ENCODE measurements at places on chromosomes 13 and 19.
A peak's percentile ranks its signal among the peaks of the same experiment; 100 is the strongest.

DNA sequence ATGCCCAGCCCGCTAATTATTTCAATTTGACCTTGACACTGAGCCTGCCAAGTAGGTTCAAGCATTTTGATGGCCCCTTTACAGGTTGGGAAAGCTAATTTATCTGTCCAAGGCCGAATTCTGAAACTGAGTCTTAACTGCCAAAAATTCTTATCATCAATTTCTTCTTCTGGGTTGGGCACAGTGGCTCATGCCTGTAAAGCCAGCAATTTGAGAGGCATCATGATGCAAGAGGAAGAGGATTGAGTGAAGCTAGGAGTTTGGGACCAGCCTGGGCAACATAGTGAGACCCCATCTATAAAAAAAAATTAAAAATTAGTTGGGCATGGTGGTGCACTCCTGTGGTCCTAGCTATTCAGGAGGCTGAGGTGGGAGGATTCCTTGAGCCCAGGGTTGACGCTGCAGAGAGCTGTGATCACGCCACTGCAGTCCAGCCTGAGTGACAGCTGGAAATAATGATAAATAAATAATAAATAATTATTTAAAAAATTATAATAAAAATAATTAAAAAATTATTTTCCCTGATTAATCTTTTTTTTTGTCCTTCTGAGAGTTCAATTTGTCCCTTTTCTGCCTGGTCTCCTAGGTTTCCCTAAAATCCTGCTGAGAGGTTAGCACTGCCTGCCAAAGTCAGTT, 1.3 kb upstream of the LDLR start:
- DNase-seq = no peak

DNA sequence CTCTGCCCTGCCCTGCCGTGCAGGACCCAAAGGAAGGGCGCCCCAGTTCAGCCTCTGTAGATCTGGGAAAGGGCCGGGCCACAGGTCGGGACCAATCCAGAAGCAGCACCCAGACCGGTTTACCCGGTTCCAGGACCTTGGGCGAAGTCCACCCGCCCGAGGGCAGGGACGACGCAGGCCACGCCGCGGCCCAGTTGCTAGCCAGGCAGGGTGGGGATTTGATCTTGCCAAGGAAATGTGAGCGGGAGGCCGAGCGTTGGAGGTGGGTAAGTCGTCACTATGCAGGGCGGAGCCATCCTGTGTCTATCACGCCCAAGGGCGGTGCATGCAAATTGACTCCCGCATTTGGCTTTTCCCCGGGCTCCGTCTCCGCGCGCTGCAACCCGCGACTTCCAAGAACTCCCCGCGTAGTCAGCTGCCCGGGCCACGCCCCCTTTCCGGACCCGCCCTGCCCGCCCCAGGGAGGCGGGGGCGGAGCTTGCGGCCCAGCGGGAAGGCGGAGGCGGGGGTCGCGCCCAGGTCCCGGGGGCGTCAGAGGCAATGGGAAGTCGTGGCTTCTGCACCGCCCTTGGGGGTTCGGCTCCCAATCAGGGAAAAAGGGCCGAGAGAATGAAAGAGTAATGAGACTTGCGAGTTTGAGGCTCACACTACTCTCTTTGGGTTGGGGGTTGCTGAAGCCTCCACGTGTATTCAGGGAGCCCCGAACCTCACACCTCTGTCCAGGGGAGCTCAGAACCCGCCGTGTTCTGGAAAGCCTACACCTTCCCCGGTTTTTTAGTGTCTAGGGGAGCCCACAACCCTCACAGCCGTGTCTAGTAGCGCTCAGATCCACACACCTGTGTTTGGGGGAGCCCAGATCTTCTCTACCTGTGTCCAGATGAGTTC, 12.8 kb downstream of the IER2 start:
- DNase-seq = peak; percentile 99

- DNase-seq = no peak
Observed at GRCh38 chr19:14412996-14413692, 6.0 kb downstream of the DDX39A start.

DNA sequence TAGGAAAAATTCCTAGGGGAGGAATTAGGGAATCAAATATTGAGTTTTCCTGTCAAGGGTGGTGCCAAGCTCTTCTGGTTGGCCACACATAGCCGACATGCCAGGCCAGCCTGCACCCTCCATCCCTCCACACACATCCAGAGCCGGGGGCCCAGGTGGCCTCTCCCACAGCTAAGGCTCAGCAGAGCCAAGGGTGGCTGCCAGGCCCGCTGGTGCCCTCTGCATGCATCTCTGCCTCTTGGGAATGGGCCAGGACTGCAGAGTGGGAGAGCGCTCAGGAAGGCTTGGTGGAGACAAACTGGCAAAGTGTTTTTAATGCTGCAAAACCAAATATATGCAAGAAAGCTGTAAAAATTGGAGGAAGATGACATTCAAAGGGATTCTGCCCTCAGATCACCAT, 42.7 kb upstream of the GAS6 start:
- DNase-seq = no peak

DNA sequence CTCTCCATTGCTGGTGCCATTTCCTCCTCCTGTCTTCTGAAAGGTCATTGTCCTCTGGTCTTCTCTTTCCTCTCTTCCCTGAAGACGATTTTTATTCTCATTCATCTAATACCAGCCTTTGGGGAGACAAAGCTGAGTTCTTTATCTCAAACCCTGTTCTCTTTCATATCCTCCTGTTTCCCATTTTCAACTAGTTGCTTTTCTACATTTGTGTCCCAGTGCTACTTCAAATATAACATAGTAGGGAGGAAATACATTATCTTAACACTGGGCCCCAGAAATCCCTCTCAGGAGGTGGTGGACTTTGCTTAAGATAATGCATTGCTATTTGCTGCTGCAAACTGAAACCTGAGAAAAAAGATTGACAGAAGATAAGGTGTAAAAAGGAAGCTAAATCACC, 159.1 kb downstream of the HS6ST3 start:
- no peak for DNase-seq

DNA sequence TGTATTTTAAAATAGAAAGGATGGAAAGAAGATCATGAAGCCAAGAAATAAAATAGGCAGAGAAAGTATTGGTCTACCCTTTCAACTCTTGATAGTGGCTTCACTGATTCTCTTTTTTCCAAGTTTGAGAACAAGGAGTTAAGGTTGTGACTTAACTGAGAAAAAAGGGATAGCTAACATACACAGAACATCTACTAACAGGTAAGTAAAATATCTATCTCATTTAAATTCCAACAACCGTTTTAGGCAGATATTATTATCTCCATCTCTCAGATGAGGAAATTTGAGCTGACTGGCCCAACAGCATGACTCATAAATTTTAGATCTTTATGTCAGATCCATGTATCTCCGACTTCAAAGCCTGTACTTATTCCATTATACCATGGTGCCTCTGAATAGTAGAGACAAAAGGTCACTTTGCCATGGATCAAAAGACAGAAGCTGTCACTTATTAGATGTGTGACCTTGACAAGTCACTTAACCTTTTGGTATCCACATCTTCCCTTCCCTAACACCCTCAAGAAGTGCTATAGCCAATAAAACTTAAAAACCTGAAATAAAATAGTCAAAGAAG, 152.1 kb downstream of the DACH1 start:
- no peak for DNase-seq

GRCh38 chr19:42042455-42043170, 27.4 kb downstream of the GRIK5 start:
- DNase-seq = no peak

DNA sequence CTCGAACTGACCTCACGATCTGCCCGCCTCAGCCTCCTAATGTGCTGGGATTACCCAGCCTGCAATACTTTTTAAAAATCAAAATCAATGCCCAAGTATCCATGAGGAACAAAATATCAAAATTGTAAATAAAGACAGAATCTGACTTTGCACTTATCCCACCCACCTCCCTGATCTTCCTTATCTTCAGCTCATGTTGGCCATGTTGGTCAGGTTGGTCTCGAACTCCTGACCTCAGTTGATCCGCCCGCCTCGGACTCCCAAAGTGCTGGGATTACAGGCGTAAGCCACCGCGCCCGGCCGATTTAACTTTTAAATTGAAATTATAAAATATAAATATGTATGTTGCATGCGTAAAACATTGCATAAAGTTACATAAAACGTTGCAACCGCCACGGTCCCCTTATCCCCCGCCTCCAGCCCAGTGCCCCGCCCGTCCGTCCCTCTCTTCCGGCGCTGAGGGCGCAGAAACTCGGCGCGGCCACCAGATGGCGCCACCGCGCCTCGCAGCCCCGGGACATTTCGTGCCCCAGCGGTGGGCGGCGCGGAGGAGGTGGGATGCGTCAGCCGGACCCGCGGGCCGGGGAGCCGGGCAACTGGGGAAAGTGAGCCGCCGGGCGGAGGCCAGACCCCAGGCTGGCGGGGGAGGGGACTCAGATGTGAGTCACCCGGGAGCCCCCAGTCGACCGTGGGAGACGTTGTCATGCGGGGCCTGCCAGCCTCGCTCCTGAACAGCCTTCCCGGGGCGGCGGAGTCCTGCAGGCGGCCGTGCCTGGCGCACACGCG, 1.5 kb upstream of the GADD45B start:
- DNase-seq = peak; percentile 78

DNA sequence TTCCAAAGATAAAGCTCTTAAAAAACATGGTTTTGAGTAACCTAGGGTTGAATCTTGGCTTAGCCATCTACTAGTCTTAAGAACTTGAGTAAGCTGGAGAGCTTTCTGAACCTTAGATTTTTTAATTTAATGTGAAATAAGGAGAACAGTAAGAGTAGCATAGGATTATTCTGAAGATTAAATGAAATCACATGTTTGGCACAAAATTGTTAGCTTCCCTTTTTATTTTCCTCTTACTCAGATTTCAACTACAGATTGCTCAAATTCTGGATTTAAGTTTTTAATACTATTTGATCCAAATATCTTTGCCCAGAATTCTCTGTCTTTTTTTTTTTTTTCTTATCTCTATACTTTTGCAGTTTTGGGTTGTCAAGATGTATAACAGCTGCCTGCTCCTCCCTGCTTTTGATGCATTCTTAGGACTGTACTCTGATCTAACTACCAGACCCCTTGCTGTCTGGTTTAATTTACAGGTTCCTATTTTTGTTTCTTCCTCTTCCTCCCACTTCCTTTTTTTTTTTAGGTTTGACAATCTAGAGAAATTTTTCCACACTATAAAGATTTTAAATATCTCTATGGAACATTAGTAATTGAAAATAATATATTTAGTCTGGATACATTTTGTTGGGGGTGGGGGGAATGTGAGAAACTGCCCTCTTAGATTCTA, 12.3 kb downstream of the POMP start:
- DNase-seq = no peak

DNA sequence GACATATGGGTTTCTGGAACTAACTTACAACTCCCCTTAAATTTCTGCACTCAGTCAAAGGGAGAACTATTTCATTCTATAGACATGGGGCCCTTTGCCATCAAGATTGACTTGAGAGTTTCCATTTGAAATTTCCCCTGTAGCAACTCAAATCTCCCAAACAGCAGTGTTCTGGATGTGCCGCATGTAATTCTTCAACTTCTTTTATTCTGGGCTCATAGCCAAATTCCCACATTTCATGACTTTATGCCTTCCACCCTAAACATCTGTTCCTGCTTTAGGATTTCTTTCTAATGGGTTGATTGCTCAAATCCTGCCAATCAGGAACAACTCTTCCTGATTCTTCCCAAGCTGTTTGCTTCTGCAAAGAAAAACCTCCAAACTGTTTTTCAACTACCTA, 336.0 kb downstream of the TBC1D4 start:
- no peak for DNase-seq

- DNase-seq = no peak
Observed at GRCh38 chr19:10667867-10668266, 13.7 kb downstream of the ILF3 start.

GRCh38 chr19:14371301-14371821, 9.9 kb upstream of the ADGRE5 start:
- DNase-seq = no peak

Measured in prostate gland (tissue), 2 donors.